ENCODE measurements at places on chromosomes 4 and X.

GRCh38 chr4:138861135-138861534 is 154.4 kb upstream of the NOCT start:
- no peak for DNase-seq

GRCh38 chr4:183541010-183541751 is 36.3 kb downstream of the ING2 start:
- DNase-seq: no peak

GRCh38 chr4:88015659-88016295 is 8.3 kb downstream of the PKD2 start:
- no peak for DNase-seq

- DNase-seq: no peak
Measured at GRCh38 chr4:100372432-100372831, 145.4 kb downstream of the EMCN start.

DNA sequence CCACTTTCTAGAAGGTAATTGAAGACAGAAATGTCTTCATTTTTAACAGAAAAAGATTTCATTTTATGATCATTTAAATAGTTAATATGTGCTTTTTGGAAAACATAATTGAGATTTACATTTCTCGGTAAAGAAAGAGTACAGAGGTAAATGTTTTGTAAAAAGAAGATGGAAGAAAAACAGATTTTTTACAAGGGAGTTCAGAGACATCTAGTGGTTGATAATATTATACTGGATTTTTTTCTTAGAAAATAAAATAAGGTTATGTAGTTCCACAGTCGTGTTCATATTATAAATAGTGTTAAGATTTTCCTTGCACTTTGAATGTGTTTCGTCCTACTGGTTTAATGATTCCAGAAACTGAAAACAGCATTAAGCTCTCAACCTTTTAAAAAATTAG is 60.6 kb downstream of the SMARCA1 start:
- DNase-seq: no peak

DNA sequence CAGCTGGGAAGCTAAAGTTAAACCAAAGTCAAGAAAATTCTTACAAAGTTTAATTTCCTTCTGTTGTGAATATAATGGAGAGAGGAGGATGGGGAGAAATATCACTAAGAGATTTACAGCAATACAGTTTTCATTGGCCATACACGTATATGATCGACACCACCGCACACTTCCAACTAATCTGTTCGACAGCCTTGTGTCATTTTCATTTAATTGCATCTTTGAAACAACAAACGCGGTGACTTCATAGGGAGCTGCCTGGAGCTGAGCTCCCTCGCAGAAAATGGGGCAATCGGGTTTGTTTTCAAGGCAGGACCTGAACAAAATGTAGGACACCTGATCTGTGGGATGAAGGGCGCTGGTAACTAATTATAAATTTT is 1.3 kb downstream of the PTPN13 start:
- DNase-seq: no peak

DNA sequence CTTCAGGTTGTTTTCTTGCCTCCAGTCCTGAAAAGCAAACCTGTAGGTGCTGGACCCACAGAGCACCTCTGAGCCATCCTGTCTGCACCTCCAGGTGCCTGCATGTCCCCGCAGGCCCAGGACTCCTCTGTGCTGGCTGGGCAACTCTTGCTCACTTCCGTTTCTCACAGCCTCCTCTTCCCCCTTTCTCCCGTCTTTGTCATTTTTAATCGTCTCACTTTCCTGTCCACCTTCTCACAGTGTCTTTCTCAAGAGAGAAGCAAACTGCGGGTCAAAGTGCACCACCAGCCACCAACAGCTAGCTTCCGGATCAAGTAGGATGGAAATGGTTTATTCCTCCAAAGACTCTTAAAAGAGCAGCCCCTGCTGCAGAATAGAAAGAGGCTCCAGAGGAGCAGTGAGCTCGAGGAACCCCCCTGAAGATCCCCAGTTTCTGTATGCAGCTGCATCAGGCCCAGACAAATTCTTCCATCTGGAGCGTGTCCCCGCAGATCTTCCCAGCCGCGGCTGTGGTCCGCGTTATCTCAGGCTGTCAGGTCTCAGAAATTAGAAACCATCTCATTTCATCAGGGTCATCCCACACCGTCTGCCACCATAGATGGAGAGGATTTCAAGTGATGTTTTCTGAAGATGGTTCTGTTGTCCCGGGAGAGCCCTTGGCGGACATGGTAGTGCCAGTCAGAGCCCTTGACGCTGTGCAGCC is 87.7 kb downstream of the FHDC1 start:
- DNase-seq: no peak

- DNase-seq: no peak
Measured at GRCh38 chr4:17560065-17560673, 16.8 kb upstream of the LAP3 start.

- DNase-seq: no peak
Measured at GRCh38 chr4:52546449-52546848, 112.7 kb downstream of the USP46 start.

GRCh38 chr4:156322592-156322991 is 368.9 kb upstream of the CTSO start:
- DNase-seq: peak; percentile 34

DNA sequence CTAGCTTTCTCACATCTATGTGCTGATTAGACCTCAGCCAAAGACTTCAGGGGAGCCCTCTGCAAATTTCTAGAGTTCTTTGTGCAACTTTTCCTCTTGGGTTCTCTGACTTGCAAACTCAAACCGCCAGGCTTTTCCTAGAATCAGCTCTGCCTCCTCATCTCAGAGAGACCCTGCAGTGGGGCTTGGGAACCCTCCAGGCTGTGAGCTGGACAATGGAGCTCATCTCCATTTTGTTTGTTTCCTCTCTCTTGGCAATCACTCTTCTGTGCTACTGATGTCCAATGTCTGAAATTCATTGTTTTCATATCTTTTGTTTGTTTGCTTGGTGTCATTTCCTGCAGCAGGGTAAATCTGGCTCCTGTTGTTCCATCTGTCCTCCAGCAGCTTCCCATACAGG is 33.0 kb downstream of the GYPB start:
- no peak for DNase-seq

- DNase-seq: no peak
Measured at GRCh38 chr4:148067301-148067916, 335.5 kb downstream of the ARHGAP10 start.

GRCh38 chr4:77196866-77197265 is 39.9 kb downstream of the CCNG2 start:
- DNase-seq: peak; percentile 66

DNA sequence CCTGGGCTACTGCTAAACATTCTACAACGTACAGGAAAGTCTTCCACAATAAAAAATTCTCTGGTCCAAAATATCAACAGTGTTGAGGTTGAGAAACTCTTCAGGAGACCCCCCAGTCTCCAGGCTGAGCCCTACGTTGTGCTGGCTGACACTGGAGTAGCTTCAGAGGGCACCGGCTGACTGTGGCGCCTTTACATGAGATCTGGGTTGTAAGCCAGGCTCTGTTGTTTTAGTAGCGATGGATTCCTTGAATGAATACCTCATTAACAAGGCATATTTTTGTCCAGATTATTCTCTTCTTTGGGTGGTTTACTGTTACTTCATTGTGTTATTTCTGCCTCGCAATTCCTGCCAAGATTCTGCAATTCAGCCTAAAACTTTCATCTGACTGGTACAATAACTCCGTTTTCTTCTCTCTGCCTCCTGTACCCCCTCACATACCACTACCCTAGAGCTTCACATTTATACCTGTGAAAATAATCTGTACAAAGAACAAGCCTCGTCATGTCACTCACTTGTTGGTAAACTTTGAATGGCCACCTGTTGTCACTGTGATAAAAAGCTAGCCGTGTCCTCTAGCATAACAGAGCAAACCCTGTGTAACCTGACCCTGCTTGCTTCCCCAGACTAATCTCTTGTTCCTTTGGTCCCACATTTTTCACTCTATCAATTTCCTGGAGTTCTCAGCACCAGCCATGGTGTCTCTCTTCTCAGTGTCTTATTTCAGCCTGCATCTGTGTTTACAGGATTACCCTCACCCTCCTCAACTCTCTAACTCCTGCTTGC is 1476.1 kb upstream of the TENM3 start:
- DNase-seq: no peak

- peak; percentile 17 for DNase-seq
Measured at GRCh38 chr4:41541687-41542094, 3.7 kb downstream of the LIMCH1 start.

GRCh38 chr4:657834-658667 is 16.0 kb downstream of the ATP5ME start:
- DNase-seq: no peak

DNA sequence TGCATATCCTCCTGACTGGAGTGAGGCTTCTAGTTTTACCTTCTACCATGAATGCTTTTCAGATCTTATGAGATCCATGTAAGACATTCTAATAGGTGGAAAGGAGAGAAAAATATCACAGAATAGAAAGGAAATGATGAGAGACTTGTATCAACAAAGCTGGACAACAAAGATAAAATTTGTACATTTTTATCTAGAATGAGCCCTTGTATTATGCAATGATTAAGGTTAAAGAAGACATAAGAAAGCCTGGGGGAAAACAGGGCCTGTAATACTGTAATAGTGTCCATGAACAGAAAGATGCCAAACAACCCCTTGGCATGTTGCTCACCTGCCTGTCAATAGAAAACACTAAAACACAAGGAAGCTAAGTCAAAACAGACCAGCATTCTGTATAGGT is 44.2 kb upstream of the SCRG1 start:
- DNase-seq: no peak

DNA sequence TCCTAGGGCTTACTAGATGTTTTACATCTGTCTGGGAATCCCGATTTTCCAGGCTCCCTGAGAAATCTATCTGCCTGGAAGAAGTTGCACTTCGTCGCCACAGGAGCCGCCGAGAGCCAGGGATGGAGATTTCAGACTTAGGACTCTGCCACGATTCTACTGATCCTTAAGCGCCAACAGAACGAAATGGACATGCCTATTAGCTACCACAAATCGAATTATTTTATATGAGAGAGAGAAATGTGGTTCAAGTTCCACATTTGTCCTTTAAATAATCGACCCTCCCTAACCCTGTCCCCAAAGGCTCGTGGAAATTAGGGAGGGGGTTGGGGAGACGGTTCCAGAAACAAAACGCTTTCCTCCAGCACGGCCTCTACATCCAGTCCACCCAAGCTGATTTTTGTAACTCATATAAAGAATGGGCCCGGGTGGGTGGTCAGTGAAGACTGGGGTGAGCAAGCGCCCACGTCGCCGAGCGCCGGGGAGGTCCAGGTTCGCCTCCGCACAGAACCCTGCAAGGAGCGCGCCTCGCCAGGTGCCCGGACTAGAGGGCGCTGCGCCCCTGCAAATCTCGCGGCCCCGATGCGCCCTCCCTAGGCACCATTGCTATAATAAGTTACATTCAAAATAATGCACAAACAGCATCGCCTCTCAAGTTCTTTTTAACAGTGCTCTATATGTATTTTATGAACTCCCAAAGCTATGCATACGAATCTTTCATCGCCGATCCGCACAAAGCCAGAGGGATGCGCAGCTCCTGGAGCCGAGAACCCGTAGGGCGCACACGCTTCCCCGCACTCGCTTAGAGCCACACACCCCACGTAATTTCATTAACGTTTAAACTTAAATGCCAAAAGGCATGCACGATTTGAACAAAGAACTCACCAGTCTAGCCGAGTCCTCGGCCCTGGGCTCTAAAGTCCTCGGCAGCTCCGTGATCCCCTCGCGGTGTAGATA is 2.1 kb upstream of the FAT1 start:
- DNase-seq: no peak

DNA sequence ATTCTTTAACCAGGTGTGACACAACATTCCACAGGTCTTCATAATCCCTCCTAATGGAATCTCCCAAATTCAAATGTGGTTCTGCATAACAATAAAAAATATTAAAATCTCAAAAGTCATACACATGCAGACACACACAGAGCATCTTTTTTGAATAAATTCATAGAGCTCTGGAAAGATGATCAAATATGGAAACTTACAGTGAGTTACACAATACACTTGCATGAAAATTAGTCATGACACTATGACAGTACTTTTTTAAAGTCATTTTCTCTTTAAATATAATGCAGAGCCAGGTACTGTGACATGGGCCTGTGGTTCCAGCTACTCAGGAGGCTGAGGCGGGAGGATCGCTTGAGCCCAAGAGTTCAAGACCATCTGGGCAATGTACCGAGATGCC is 38.9 kb downstream of the DDX60L start:
- DNase-seq: peak; percentile 47

- no peak for DNase-seq
Measured at GRCh38 chr4:8847764-8848163, 23.9 kb downstream of the HMX1 start.

DNA sequence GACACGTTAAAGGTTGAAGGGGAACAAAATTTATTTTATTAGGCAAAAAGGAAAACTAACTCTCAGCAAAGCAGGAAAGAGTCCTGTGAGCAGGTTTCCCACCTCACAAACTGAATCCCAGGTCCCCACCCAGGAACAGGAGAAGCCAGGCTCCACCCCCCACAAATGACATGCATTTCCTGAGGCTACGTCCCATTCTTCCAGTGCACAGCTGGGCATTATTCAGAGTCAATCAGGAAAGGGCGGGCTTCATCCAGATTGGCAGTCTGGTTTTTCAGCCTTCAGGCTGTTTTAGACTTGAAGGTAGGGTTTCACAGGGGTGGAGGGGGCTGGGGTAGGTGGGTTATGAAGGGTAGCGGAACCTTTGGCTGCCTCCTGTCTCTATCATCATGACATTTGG is 11.9 kb upstream of the ASIC5 start:
- no peak for DNase-seq

DNA sequence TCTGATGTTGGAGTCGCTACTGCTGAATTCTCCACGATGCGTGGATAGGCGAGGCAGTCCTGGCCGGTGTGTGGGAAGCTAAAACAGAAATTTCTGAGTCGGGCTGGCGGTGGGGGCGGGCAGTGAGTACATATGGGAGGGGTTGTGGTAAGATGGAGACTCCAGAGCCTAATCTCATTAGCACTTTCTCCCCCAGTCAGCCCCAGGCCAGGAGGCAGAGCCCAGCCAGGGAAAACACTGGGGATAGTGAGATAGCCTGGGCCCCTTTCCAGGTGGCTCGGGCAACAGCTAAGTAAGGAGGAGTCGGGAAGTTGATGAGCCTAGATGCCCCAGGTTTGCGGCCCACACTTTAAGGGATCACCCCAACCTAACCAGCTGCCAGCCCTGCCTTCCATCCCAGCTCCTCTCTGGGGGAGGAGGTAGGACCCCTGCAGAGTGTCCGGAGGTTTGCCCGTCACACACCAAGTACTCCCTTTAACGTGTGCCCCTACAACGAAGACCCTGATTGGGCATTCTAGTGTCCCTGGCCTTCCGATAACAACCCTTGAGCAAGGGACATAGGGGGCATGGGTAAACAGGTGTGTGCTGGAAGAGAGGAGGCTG is 2.4 kb upstream of the LOC101059915 start:
- no peak for DNase-seq

GRCh38 chr4:158018221-158018830 is 154.5 kb downstream of the GASK1B start:
- DNase-seq: peak; percentile 25

DNA sequence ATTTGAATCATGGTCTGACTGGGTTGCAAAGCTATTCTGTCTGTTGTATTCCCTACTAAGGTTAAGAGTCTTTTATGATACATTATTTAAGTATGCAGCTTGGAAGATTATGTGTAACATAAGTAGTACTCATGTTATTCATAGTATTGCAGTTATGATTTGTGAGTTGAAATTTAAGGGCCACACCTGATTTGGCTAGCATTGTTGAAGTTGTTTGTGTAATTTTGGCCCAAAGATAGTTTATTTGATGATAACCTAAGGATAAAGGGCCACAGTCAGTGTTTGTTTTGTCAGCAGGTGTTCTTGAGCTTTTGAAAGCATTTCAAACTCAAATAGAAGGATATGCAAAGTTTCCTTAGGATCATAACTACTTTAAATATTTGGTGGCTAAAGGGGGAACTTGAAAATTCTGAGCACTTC is 38.9 kb downstream of the NUDT9 start:
- DNase-seq: no peak

- DNase-seq: no peak
Measured at GRCh38 chr4:6121941-6122340, 78.4 kb downstream of the JAKMIP1 start.

All from inflammatory macrophage treated with lipopolysaccharide for 1 hour (primary cell).